ENCODE measurements at places on chromosomes 2 and 18.

DNA sequence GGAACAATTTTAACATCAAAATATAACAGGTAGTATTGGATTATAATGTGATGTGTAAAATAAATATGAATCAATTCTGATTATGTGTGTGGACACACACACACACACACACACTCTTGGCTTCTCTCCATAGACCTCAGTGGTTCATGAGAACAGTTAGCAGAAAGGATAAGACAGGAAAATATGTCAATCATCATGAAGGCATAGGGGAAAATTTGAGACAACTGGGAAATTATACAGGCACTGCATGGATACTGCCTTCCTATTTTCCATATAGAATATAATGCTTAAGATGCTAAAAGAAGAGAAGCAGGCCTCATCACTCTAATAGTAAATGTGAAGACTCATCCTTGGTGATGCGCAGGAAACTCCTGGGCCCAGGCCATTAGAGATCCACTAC, 884.5 kb downstream of the SUCLG1 start:
- DNase-seq: no peak

GRCh38 chr2:177894546-177894945, 178.0 kb downstream of the PDE11A start:
- DNase-seq: no peak

GRCh38 chr2:226793646-226794045, 6.0 kb downstream of the IRS1 start:
- no peak for DNase-seq

- DNase-seq: no peak
These were observed 127.9 kb downstream of the EVA1A start for GRCh38 chr2:75432761-75433361.

- DNase-seq: no peak
These were observed 231.9 kb downstream of the PTGR3 start for GRCh38 chr18:74977041-74977440.

DNA sequence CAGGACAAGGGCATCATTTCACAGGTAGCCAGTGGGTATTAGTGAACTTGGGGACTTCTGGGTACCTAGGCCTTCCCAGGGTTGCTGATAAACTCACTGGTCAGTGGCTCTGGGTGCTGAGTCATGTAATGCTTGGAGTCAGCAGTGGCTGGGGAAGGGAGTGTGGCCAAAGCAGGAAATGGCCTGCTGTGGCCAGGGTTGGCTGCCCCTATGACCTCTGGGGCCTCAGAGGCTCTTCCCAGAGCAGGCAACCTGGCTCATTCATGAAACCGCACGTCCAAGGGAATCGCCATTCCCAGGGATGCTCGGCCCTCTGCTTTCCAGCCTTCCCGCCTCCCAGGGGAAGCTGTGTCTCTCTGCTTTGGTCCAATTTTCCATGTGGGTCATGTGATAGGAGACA, 294.9 kb downstream of the DYSF start:
- no peak for DNase-seq

DNA sequence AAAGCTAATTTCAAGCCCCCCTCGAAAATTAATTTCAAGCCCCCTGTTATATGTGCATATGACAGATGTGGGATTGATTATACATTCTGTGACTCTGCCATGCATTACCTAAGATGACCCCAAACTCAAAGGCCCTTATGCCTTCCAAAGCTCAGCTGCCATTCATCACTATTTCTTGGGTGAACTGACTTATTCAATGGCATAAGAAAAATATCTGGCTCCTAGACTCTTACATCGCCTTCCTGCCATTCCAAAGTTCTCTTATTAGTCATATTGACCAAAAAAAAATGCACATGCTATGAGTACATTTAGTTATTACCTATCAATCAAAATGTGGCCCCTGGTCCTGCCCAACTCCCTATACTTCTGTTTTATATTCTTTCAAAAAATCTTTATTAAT, 291.8 kb upstream of the CHAC2 start:
- DNase-seq: no peak

DNA sequence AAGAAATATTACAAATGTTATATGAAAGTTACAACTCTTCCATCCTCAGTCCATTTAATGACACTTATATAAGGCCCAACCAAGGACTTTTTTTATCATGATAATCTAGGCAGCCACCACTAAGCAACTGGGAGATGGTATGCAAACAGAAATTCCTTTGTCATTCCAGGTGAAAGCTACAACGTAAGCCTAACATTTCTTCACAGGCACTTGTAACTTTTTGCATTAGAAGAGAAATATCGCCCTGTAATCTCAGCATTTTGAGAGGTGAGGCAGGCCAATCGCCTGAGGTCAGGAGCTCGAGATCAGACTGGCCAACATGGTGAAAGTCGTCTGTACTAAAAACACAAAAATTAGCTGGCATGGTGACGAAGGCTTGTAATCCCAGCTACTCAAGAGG, 581.2 kb upstream of the SLC8A1 start:
- no peak for DNase-seq

- DNase-seq: no peak
These were observed 57.8 kb upstream of the SNTG2 start for GRCh38 chr2:892892-893291.

- no peak for DNase-seq
These were observed 76.9 kb downstream of the TTC21B start for GRCh38 chr2:165876712-165877111.

- DNase-seq: no peak
These were observed 10.0 kb upstream of the ADAM17 start for GRCh38 chr2:9565436-9566153.

DNA sequence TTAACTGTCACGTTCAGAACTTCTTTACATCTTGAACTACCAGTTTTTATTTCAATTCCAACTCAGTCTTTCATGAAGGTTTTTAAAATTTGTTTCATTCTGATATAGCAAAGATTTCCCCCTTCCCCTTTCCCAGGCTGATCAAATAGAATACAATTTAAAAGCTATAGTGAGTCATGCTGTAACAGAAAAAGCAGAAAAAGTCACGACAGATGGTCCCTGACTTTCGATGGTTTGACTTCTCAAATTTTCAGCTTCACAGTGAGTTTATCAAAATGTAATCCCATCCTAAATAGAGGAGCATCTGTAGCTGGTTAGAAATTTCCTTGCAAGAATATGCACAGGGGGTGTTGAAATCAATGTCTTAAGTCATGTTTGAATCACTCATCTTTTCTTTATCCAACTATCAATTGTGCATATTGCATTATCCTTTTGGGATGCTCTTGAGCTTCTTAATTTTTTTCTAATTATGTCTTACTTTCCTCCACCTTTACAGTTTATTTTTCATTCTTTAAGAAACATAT, 500.3 kb downstream of the LRP1B start:
- no peak for DNase-seq

DNA sequence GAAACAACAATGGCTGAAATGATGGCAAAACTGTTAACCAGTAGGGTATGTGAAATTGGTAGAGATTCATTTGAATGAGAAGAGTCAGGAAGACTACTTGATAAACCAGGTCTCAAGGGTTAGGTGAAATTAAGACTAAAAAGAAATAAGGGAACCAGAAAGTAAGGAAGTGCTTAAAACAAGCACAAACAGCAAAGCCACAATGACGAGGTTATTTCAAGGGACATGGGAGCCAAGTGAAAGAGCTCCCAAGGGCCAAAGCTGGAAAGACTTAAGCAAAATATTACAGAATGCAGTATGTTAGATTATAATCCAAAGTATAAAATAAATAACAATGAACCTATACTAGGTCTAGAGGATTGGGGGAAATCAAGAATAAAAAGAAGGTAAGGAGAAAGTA, 19.3 kb upstream of the CD302 start:
- no peak for DNase-seq

DNA sequence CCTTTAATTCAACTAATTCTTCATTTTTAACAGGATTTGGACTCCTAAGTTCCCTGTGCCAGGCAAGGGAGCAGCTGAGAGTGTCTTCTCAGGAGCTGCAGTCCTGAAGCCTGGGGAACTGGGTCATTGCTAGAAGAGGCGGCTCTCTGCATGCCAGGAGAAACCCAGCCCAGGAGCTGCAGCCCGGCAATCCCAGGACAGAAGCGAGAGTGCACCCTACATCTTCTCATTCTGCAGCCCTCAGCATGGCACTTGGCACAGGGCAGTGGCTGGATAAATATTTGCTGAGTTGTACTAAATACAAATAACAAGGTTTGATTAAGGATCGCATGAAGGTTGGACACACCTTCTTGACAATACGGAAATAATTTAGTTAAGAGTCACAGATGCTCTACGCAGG, 244.9 kb upstream of the PXDN start:
- DNase-seq: no peak

DNA sequence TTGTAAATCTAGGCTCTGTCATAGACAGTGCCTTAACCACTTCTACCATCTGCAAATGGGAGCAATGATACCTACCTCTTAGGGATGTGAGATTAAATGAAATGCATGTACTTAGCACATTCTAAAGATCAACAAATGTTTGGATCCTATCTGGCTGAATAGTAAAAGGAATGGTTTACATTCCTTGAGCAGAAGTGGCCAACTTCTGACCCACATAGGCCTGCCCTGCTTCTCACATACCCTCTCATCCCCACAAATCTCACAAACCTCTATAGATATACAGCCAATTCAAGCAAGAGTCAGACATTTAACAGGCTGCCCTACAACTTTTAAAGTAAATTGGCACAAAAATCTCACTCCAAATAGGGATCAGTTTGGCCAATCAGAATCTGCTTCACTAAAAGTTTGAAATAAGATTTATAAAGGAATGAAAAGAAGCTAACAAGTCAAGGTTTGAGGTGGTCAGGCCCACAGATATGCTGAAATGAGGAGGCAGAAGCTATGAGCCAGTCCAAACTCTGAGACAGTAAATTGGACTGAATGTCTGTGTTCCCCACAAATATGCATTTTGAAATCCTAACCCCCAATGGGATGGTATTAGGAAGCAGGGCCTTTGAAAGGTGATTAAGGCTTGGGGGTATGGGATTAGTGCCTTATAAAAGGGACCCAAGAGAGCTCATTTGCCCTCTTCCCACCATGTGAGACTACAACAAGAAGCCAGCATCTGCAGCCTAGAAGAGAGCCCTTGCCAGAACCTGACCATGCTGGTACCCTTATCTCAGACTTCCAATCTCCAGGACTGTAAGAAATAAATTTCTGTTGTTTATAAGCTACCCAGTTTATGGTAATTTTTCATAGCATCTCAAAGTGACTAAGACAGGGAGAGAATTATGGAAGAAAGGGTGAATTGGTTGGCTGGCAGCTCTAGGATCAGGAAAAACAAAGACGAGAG, 227.8 kb upstream of the RBMS1 start:
- DNase-seq: no peak

GRCh38 chr2:223563462-223563861, 38.7 kb downstream of the SCG2 start:
- no peak for DNase-seq

- no peak for DNase-seq
These were observed 109.2 kb downstream of the TMEM18 start for GRCh38 chr2:567865-568638.

GRCh38 chr2:53519918-53520841, 247.4 kb upstream of the CHAC2 start:
- no peak for DNase-seq

DNA sequence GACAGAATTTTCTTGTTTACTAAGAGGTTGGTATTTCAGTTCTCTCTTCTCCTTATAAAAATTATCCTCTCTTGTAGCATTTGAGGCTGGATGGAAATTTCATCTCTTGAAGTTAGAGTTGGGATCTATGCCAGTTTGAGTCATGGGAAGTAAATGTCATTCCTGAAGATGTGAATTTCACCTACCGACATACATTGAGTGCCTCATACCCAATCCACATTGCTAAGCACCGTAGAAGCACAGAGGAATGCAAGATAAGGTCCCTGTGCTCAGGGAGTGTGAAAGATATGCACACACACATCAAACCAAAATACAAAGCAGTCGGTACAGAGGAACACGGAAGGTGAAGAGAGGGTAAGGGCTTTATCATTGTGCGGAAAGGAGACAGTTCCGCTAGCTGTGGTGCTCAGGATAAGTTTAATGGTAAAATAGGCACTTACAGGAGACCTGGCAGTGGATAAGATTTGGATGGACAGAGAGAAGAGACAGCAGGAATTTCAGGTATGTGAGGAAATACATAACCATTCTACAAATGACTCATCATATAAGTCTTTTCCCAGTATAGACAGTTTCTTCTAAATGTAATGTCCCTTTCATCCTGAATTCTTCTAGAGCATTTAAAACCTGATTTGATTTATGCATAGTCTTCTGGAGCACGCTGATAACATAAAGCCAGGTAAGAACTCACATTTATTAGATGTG, 205.3 kb upstream of the ST6GAL2 start:
- no peak for DNase-seq

- DNase-seq: no peak
These were observed 1009.9 kb upstream of the NXPH2 start for GRCh38 chr2:139790136-139790535.

GRCh38 chr2:173942861-173943523, 22.2 kb downstream of the SP3 start:
- no peak for DNase-seq

GRCh38 chr18:40754477-40754876, 1200.6 kb upstream of the PIK3C3 start:
- DNase-seq: no peak

GRCh38 chr2:136019825-136020224, 34.4 kb upstream of the DARS1 start:
- no peak for DNase-seq

DNA sequence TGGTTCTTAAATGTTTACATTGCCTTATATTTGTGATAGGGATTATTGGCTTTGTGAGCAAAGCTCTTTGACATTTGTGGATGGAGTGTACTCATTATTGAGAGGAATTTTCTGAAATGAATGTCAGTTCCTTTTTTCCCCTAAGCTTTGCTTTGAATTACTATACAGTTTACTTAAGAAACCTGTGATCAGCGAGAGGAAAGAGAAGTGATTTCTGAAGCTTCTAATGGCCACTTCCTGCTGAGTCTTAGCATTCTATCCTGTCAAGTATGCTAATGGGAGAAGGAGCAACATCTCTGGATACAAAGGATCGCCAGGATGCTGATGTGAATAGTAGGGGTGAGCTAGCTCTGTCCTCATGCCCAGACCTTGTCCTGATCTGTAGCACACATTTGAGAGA, 47.8 kb upstream of the MGAT5 start:
- DNase-seq: no peak

GRCh38 chr2:24576146-24576545, 85.1 kb downstream of the NCOA1 start:
- no peak for DNase-seq
